ENCODE measurements at places on chromosomes 12 and 14.
A peak's percentile ranks its signal among the peaks of the same experiment; 100 is the strongest.

GRCh38 chr12:124213666-124214347, 81.1 kb upstream of the RFLNA start:
- no peak for DNase-seq

- no peak for DNase-seq
Measured at GRCh38 chr12:1842183-1842904, 22.0 kb downstream of the LRTM2 start.

GRCh38 chr12:79643821-79644220, 46.9 kb downstream of the PAWR start:
- no peak for DNase-seq

GRCh38 chr12:62950317-62950716, 15.4 kb upstream of the PPM1H start:
- DNase-seq: no peak

DNA sequence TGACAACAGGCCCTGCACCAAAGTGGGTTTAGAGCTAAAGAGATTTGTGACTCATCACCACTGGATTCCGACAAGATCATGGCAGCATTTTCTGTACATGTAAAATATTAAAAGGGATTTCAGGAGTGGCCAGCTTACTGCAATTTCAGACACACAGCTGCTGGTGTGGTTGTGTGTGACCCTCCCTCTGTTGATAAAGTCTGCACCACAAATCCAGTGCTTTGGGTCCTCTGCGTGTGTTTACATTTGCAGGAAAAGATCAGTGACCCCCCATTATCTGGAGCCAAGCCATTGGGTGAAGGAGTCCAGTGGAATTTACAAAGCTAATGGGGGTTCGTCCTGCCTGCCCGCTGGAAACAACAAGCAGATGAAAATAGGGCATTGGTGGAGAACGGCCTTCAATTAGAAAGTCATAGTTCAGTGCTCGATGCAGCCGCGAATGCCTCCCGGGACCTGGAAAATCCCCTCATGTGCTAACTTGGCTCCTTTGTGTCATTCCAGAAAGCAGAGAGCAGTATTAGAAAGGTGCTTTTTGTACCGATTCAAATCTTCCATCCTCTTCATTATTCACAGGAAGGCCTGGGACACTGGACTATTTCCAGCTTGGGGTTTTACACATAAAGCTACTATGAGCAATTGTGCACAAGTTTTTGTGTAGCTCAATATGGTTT, 188.5 kb upstream of the TMEM132C start:
- DNase-seq: peak; percentile 6

DNA sequence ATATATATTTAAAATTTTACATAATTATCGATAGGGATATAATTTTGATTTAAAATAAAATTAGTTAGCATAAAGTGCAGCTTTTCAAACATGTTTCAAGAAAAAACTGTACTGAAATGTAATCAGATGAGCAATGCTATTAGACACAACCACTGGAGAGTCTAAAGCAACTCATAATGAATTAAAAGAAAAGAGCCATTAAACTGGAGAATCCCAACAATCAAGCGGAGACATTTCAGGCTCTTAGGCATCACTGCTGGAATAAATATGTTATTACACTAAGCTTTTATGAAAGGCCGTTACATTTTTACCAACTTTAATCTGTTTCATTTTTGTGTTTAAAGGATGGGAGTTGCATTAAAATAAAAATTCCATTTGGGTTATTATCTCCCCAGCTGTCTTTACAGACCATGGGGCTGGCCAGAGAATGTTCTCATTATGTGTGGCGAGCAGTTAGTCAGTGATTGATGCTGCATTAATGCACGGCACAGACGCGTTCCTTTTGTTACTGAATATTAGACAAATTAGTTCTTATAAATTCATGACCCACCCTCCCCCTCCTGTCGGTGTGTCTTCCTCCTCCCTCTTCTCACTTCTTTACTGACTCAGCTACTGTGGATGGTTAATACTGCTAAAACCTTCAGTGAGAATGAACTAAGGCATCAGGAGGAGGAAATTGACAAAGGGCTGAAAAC, 156.8 kb downstream of the PDZRN4 start:
- DNase-seq: no peak

DNA sequence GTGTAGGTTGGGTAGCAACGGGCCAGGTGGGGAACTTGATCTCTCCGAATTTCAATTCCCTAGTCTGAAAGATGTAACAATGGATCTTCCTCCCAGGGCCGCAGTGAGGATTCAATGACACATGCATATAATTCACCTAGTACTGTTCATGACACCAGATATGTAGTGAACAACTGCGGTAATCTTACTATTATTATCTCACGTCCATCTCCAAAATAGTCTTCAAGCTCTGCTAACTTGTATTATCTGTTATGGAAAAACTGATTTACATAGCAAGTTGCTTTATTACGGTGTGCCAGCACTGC, 26.4 kb downstream of the MOK start:
- DNase-seq: no peak

DNA sequence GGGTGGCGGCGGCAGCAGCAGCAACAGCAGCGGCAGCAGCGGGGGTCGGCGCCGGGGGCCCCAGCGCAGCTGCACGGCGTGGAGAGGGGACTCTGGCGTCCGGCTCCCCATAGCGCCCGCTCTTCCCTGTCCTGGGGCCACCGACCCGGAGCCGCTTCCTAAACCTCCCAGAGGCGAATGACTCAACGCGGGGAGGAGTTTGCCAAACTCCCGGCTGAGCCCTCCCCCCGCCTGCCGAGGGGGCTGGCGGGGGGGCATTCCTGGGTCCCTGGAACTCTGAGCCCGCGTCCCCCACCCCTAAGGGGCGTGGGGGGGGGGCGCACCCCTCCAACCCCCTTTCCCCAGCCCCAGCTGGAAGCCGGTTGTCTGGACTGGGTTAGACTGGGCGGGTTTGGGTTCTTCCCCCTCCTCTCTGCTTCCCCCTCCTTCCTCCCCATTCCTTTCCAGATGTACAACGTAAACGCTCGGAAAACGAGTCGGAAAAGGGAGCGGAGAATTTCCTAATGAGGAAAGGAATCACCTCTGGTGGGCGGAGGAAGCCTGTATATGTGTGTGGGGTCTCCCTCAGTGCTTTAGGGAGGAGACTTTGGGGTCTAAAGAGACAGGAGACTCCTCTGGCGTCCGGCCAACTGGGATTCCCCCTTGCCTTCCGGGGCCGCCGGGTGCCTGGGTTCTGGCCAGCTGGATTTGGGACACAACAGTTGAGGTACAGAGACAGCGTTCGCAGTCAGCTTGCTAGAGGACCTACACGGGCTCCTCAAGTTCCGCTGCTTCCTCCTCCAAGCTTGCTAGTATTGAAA, at the start of gene ITGA5:
TSS of gene ITGA5 (minus strand) at position 179 of the 800 bp plus-strand sequence. CDS start at position 111, 68 bp downstream.
- DNase-seq: no peak

DNA sequence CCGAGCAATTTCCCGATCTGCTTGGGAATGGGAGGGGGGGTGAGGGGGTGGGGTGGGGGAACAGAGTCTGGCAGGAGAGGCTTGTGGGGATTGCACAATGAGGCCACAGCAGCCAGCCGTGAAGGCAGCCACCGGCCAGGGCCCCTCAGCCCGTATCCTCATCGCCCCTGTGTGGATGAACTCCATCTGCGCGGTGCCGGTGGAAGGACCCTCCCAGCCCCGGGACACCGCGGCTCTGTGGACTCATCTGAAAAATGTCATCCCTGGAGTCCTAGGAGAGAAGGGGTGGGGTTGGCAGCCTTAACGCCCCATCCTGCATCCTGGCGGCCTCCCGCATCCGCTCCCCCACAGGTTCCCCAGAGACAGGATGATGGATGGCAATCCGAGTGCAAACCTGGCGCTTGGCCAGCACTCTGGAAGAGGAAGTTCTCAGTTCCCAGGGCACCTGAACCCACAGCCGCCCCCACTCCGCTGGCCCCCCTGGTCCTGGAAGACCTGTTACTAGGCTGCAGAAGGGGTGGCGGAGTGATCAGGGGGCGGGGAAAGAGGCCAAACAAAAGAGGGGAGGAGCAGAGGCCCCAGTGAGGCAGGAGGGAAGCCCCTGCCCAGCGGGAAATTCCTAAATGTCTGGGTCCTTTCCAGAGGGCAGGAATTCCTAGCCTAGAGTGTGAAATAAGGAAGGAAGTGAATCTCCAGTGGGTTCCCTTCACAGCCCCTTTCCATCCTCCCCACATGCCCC, 1.2 kb upstream of the TNFAIP2 start:
- DNase-seq: no peak

DNA sequence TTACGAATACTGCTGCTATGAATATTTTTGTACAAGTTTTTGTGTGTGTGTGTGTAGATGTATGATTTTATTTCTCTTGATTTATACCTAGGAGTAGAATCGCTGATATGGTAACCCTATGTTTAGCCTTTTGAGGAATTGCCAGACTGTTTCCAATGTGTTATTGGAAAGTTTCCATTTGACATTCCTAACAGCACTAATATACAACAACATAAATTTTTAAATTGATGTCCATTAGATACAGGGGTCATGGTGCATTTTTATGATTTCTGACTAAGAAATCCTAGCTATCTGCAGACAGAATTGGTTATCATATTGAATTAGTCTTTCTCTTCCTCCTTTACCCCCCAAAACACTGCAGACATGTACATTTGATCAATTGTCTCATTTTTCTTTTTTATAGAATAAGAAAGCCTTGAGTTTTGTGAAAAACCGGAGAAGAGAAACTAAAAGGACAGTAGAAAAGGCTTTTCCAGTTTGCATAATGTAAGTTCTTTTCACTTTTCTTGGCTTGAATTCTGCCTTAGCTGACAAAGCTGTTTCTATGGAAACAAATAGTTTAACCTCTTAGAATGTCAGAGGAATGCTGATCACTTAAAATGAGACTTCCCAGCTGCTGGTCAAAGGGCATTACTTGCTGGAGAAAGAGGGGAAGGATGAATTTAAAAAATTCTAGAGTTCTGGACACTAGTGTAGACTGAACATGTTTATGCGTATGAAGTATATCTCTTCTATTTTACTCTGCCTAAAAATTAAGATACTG, 28.2 kb downstream of the PALS1 start:
- peak; percentile 61 for DNase-seq

- DNase-seq: peak; percentile 79
Measured at GRCh38 chr12:15728118-15728598, 61.0 kb downstream of the EPS8 start.

GRCh38 chr12:52331833-52332232, 10.6 kb upstream of the KRT83 start:
- DNase-seq: no peak

- no peak for DNase-seq
Measured at GRCh38 chr12:14664434-14665023, 31.9 kb downstream of the GUCY2C start.

- no peak for DNase-seq
Measured at GRCh38 chr14:33484264-33484663, 466.6 kb downstream of the EGLN3 start.

GRCh38 chr14:104458845-104459244, 120.7 kb upstream of the C14orf180 start:
- DNase-seq: no peak

GRCh38 chr12:131851741-131852550, 23.8 kb downstream of the MMP17 start:
- DNase-seq: no peak

- no peak for DNase-seq
Measured at GRCh38 chr14:81971911-81972310, 438.3 kb upstream of the SEL1L start.

- DNase-seq: no peak
Measured at GRCh38 chr12:92418381-92418780, 272.7 kb upstream of the BTG1 start.

GRCh38 chr12:51098611-51099010, 15.2 kb upstream of the CSRNP2 start:
- no peak for DNase-seq

- no peak for DNase-seq
Measured at GRCh38 chr12:67523538-67523937, 125.0 kb upstream of the DYRK2 start.

- no peak for DNase-seq
Measured at GRCh38 chr12:29572464-29572863, 75.0 kb upstream of the OVCH1 start.

DNA sequence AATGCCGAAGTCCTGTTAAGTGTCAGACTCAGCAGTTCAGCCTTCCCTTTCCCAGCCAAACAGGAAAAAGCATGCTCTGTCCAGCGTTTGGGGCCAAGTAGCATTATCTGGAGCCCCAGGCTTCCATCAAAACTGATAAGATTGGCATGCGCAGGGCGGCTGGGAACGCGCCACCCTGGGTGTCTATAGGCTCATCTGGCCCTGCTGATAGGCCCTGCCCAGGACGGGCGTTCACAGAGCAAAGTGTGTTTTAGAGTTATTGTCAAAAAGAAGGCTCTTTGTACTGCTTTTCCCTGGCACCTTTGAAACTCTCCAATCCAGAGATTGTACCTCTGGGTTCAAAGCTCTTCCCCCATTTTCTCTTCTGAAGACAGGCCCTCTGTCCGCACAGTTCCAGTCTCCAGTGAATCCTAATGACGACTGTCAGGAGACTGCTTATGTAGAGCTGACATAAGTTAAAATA, at the start of gene ART4:
TSS of gene ART4 (minus strand) at position 102 of the 463 bp plus-strand sequence. CDS start 413 bp downstream, outside the sequence.
- no peak for DNase-seq

- no peak for DNase-seq
Measured at GRCh38 chr12:18556161-18556560, 181.7 kb downstream of the PLCZ1 start.

- DNase-seq: no peak
Measured at GRCh38 chr12:69431591-69432222, 38.5 kb upstream of the FRS2 start.

DNA sequence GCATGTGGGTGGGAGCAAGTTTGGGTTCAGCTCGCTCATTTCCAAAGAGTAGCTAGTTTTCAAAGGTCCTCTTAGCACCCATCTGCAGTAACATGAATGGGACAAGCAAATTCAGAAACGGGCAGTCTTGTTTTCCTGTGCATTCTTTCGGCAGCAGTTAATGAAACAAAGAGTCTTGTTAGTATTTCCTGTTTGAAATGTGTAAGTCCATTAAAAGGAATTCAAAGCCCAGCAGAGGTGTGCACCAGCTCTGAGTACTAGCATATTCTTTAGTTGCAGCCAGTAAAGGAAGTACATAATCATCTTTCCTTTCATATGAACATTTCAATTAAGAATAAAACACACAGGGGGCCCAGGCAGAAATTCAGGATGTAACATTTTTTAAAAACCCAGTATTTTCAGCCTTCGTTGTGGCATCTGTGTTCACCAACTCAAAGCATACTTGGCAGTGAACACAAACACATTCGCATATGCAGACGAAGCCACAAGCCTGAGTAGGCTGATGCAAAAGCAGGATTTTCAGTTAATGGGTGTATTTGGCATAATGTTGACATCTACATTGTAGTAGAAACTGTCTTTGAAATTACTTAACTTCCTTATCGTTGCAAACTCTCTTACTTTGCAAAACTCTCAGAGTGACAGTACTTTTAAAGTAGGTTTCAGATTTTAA, 570.0 kb upstream of the FLRT2 start:
- DNase-seq: no peak

GRCh38 chr14:103108749-103109207, 14.3 kb downstream of the EXOC3L4 start:
- no peak for DNase-seq
